K562 (cell line): ENCODE measurements at places on chromosomes 2 and 18. TPM values are rescaled to one million over a fixed set of nuclear protein-coding genes. Genes with fewer than 3 reads are reported as not detected.

The ALPI gene
- total RNA-seq = not detected in 2 replicates

The GAREM1 gene
- 0.33 and 0.51 TPM in 2 replicates for total RNA-seq

The UGT1A5 gene
- not detected in 2 replicates for total RNA-seq

The IFT172 gene
- total RNA-seq = 16.3 and 19.1 TPM in 2 replicates

GRCh38 chr2:43332653-43333052, 106.2 kb upstream of the ZFP36L2 start:
- peaks cover 13% of the 10 kb centered on the region for H3K4me1 ChIP-seq
- peaks cover 3% of the 10 kb centered on the region; the same call in 1 of the 3 replicates for H3K36me3 ChIP-seq
- H3K4me3 ChIP-seq = no peak overlapping the region
- H3K27me3 ChIP-seq = no peaks in the 10 kb centered on the region
- no peak overlapping the region for H3K27ac ChIP-seq

DNA sequence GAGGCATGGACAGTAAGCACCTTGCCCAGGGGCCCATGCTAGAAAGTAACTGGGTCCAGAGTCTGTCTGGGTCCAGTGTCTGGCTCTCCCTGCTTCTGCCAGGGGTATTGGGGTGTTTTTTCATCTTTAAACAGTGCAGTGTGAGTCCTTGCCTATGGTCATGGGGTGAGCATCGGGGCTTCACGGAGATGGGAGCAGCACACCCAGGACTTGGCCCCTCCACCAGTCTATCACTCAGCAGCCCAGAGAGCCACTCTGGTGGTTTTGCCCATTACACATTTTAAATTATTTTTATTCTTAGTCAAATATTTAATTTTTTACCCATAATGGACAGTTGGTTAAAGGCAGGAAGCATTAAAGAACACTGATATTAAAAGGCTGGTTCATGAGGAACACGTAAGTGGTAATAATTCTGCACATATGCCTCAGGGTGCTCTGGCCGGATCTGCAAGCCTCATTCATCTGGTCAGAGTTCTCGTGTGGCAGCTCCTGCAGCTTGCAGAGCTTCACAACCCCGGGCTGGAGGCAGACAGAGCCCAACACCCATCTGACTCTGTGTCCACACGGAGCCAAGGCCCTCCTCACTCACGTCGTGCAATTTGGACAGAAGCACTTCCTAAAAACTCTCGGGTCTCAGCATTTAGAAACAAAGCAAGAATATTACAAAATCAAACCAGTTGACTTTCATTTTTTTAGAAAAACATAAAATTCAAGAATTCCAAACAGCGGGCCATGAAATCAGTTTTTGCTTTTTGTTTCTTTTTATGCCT, 204.1 kb downstream of the CTIF start:
- H3K4me3 ChIP-seq = no peak overlapping the region
- H3K4me1 ChIP-seq = no peaks in the 10 kb centered on the region
- H3K27me3 ChIP-seq = no peaks in the 10 kb centered on the region
- no peak for DNase-seq
- no peak overlapping the region for H3K27ac ChIP-seq
- no peaks in the 10 kb centered on the region for H3K36me3 ChIP-seq

DNA sequence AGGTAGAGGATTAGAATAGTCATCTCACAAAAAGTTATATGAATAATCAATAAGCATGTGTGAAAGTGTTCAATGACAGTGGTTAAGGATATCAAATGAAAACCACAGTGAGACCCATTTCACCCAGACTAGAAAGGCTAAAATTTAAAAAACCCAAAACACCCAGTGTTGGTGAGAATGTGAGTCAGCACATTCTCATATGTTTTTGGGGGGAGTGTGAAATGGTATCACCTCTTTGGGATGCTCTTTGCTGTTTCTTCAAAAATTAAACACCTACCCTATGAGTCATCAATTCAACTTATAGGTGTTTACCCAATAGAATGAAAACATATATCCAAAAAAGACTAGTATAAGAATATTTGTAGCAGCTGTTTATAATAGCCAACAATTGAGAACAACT, 69.8 kb downstream of the MAP3K20 start:
- H3K27me3 ChIP-seq = no peaks in the 10 kb centered on the region
- no peak overlapping the region for H3K4me3 ChIP-seq
- no peak overlapping the region for H3K27ac ChIP-seq
- DNase-seq = no peak
- H3K4me1 ChIP-seq = no peaks in the 10 kb centered on the region
- H3K36me3 ChIP-seq = no peaks in the 10 kb centered on the region; the same call in 2 of the 3 replicates

GRCh38 chr2:218832520-218832919, 917 bp upstream of the PRKAG3 start:
- H3K27me3 ChIP-seq = peaks cover 62% of the 10 kb centered on the region
- H3K4me3 ChIP-seq = no peak overlapping the region
- no peak overlapping the region for H3K27ac ChIP-seq

DNA sequence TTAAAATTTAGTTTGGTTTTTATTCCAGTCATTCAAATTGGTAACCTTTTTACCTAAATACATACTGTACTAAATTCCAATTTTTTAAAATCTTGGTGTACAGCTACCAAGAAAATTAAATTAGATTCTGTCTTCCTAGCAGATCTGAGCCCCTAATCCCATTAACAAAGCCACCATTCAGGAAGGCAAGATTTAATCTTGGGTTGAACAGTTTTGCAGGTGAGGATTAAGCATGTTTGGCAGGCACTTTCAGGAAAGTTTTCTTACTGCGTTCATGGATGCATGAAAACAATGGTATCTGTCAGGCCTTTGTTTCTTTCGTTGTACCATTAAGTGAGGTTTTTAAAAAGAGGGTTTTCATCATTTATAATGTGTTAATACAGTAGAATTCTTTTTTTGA, 32.8 kb downstream of the ITPRID2 start:
- no peak overlapping the region for H3K27ac ChIP-seq
- H3K4me1 ChIP-seq = no peaks in the 10 kb centered on the region
- no peak for DNase-seq
- peaks cover 75% of the 10 kb centered on the region for H3K36me3 ChIP-seq

GRCh38 chr18:50128506-50129271, 66.3 kb downstream of the MYO5B start:
- H3K4me1 ChIP-seq = no peaks in the 10 kb centered on the region; the same call in 1 of the 2 replicates
- no peaks in the 10 kb centered on the region for H3K36me3 ChIP-seq
- H3K27ac ChIP-seq = no peak overlapping the region
- no peak for DNase-seq
- H3K4me3 ChIP-seq = no peak overlapping the region

DNA sequence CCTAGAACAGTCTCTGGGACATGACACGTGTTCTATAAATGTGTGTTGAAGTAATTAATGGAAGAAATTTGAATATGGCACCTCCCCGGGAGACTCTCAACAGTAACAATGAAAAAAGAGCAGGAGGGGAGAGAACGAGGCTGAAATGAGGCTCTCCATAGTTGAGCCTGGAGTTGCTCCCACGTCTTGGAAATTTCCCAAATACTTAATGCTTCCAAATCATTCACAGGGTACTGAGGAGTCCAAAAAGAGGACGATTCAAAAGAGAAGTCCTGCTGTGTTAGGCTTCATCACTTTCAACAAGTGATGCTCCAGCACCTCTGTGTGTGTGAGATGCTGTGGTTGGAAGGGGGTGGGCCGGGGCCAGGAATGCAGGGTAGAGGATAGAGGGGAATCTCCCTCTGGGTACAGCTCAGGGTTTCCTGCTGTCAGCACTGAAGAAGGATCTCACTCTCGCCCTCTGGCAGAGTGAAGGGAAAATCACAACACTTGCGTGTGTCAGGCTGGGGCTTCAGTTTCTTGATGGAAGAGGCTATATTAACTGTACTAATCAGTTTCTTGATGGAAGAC, 18.1 kb upstream of the ZNF407 start:
- no peak for DNase-seq
- no peaks in the 10 kb centered on the region for H3K36me3 ChIP-seq
- no peaks in the 10 kb centered on the region for H3K4me1 ChIP-seq
- H3K27me3 ChIP-seq = peaks cover 6% of the 10 kb centered on the region; the same call in 2 of the 3 replicates
- no peak overlapping the region for H3K27ac ChIP-seq

DNA sequence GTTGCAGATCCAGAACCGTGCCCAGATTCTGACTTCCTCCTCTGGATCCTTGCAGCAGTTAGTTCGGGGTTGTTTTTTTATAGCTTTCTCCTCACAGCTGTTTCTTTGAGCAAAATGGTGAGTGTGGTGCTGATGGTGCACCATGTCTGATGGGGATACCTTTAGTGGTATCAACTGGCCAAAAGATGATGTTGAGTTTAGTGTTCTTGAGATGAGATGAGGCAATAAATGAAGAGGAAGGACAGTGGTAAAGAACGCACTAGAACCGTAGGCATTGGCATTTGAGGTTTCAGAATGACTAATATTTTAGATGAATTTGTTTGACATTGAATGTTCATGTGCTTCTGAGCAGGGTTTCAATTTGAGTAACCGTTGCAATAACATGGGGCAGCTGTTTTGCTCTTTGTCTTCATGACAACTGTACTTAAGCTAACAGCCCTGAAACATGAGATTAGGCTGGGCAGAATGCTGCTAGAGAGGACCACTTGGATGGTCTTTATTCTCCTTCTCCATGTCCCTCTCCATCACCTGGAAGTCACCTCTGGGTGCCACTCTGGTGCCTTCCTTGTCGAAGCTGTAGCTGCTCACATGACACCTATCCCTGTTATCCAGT, 3.9 kb downstream of the CTLA4 start:
- H3K27ac ChIP-seq = no peak overlapping the region
- no peak for DNase-seq
- no peaks in the 10 kb centered on the region for H3K36me3 ChIP-seq
- no peaks in the 10 kb centered on the region for H3K27me3 ChIP-seq

- H3K4me3 ChIP-seq = peak overlapping the region; percentile 92
- H3K4me1 ChIP-seq = peaks cover 9% of the 10 kb centered on the region; the same call in 1 of the 2 replicates
- no peak for DNase-seq
- H3K27ac ChIP-seq = peak overlapping the region; percentile 83
- peaks cover 11% of the 10 kb centered on the region for H3K36me3 ChIP-seq
- H3K27me3 ChIP-seq = no peaks in the 10 kb centered on the region
Observed at GRCh38 chr2:18559531-18560030, 872 bp downstream of the RDH14 start.

GRCh38 chr2:240911641-240912265, 5.6 kb downstream of the CROCC2 start:
- peaks cover 19% of the 10 kb centered on the region for H3K4me1 ChIP-seq
- H3K36me3 ChIP-seq = no peaks in the 10 kb centered on the region
- H3K4me3 ChIP-seq = no peak overlapping the region
- H3K27ac ChIP-seq = no peak overlapping the region

DNA sequence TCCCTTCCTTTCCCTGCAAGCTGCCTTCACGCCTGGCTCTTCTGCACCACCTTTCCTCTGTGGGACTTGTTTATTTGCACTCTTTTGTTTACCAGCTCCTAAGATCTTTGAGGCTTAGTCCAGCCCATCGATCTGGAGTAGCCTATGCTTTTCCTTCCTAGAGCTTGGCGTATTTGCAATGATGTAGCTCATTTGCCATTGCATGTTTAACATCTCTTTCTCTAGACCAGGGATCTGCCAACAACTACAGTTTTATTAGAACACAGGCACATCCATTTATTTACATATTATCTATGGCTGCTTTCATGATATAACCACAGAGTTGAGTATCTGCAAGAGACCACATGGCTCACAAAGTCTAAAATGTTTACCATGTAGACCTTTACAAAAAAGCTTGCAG, 150.4 kb downstream of the RAPGEF4 start:
- H3K4me1 ChIP-seq = no peaks in the 10 kb centered on the region
- no peaks in the 10 kb centered on the region for H3K36me3 ChIP-seq
- peaks cover 6% of the 10 kb centered on the region; the same call in 1 of the 2 replicates for H3K27me3 ChIP-seq
- H3K4me3 ChIP-seq = no peak overlapping the region
- H3K27ac ChIP-seq = no peak overlapping the region

DNA sequence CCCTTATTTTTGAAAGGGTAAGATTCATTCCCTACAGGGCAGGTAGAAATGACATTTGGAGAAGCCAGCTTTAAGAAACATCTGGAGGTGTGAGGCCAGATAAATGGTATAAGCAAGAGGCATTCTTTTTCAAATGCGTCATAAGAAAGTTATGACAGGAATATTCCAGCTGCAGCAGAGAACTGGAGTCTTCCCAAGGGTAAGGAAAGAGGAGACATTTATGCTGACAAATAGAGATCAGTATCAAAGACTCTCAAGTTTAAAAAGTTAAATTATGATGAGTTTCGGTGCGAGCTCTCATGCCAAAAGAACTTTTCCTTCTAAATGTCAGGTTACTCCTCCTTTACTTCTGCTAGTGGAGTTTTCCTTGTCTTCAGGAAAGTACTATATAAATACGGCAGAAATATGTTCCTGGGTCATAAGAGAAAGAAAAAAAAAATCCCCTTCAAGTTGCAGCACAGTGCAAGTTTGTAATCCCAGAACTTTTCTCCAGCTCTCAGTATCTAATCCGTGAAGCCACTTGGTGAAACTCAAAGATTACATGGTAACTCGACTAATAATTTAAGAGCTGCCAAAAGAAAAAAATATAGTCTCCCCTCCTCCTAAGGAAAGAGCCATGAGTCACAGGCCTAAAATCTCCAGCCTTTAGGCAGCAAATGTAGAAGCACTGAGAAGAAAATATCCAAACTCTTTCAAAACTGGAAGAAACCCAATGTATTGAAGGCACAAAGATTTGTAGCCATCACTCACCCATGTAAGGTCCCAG, 428.1 kb downstream of the MEIS1 start:
- H3K36me3 ChIP-seq = no peaks in the 10 kb centered on the region
- H3K4me1 ChIP-seq = no peaks in the 10 kb centered on the region
- H3K4me3 ChIP-seq = no peak overlapping the region
- DNase-seq = no peak
- no peaks in the 10 kb centered on the region for H3K27me3 ChIP-seq
- no peak overlapping the region for H3K27ac ChIP-seq
